ENCODE measurements at places on chromosomes 13 and 19.
A peak's percentile ranks its signal among the peaks of the same experiment; 100 is the strongest.

- no peaks in the 10 kb centered on the region for H3K27me3 ChIP-seq
- no peak for DNase-seq
- H3K4me1 ChIP-seq: no peaks in the 10 kb centered on the region
- no peak overlapping the region for H3K4me3 ChIP-seq
- H3K27ac ChIP-seq: no peak overlapping the region
Observed at GRCh38 chr19:372306-372890, 27.8 kb upstream of the MIER2 start.

- no peaks in the 10 kb centered on the region for H3K27me3 ChIP-seq
- no peaks in the 10 kb centered on the region for H3K4me1 ChIP-seq
- H3K4me3 ChIP-seq: no peak overlapping the region
- H3K36me3 ChIP-seq: no peaks in the 10 kb centered on the region
- no peak overlapping the region for H3K27ac ChIP-seq
Observed at GRCh38 chr19:58531034-58531840, 11.6 kb upstream of the ZBTB45 start.

DNA sequence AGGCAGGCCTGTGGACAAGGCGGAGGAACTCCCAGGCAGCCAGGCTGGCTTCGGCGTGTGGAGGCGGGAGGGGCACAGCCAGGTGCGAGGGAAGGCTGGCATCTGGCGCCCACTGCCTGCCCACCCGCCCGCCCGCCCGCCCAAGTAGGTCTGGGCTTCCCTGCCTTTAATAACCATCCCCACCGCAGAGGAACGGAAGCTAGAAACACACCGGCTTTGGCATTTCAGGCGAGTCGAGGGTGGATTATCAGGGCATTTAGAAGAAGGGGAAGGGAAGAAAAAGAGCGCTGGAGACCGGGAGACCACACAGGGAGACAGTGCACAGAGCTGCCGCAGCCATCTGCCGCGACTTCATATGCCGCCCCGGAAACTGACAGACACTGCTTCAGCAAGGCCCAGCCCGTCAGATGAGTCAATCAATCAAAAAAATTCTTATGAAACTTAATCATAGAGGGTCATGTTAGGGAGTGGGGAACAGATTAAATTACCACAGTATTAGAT is 199.7 kb downstream of the TSHZ3 start:
- DNase-seq: no peak
- H3K4me3 ChIP-seq: no peak overlapping the region
- H3K27ac ChIP-seq: no peak overlapping the region
- H3K36me3 ChIP-seq: no peaks in the 10 kb centered on the region
- no peaks in the 10 kb centered on the region for H3K27me3 ChIP-seq

- no peak overlapping the region for H3K27ac ChIP-seq
- H3K4me1 ChIP-seq: no peaks in the 10 kb centered on the region
- H3K4me3 ChIP-seq: no peak overlapping the region
- no peaks in the 10 kb centered on the region for H3K27me3 ChIP-seq
- H3K36me3 ChIP-seq: peaks cover 10% of the 10 kb centered on the region
- DNase-seq: no peak
Observed at GRCh38 chr19:50475101-50475568, 1.2 kb upstream of the EMC10 start.

DNA sequence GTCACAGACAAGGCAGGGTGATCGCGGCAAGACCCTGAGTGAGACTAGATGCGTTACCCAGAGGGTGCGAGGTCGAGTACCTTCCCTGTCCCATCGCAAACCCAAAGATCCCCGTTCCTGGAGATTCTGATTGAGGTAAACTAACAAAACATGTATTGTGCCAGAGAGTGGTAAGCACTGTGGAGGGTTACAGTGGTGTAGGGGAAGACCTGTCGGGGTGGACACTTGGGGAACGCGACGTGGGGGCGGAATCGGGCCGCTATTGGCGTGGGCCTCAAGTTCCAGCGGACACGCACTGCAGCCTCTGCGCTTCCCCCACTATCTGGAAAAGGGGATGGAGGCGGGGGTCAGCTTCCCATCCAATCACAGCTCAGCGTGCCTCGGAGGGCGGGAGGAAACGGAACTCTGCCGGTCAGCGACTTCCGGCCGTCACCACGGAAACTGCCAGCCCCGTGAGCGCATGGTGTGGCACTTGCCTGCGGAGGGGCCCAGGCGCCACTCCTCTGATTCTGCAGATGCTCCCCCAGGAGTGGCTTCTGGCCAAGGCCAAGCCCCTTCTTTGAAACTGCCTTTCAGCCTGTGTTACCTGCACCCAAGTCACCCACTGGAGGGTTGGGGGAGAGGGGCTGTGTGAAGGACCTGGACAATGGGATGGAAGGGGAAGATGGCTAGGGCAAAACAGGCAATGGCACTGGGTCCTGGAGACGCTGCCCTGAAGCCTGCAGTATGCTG is 1.0 kb upstream of the UBE2M start:
- H3K4me1 ChIP-seq: peaks cover 50% of the 10 kb centered on the region
- H3K27me3 ChIP-seq: no peaks in the 10 kb centered on the region
- peak overlapping the region; percentile 100 for H3K27ac ChIP-seq
- peak; percentile 97 for DNase-seq
- H3K4me3 ChIP-seq: peak overlapping the region; percentile 100

GRCh38 chr19:21158523-21159135 is 16.8 kb downstream of the ZNF431 start:
- H3K4me1 ChIP-seq: no peaks in the 10 kb centered on the region
- H3K27ac ChIP-seq: no peak overlapping the region
- peaks cover 2% of the 10 kb centered on the region for H3K36me3 ChIP-seq
- DNase-seq: no peak
- no peaks in the 10 kb centered on the region for H3K27me3 ChIP-seq
- no peak overlapping the region for H3K4me3 ChIP-seq

Data from kidney (tissue), 22 donors.